ACHN (cell line): ENCODE measurements at places on chromosomes 12 and 14.

GRCh38 chr12:79886917-79887519 lies 47.9 kb downstream of the PPP1R12A start:
- peak; percentile 80 for DNase-seq

DNA sequence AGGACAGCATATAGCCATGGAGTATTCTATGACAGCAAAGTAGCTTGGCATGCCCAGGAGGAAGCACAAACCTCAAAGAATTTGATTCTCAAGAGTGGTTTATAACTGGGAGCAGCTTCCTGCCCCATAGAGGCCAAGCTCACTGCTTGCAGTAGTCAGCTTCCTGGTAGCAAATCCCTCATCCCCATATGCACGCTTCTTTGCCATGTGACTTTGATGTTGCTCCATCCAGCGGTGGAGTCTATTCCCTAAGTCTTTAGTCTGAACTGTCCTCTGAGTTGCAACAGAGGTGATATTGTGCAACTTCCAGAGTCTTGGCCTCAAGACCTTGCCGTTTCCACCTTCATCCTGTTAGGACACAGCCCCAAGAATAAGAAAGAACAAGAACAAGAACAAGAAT lies 996.8 kb upstream of the TMEM132C start:
- DNase-seq, result peak; percentile 27

DNA sequence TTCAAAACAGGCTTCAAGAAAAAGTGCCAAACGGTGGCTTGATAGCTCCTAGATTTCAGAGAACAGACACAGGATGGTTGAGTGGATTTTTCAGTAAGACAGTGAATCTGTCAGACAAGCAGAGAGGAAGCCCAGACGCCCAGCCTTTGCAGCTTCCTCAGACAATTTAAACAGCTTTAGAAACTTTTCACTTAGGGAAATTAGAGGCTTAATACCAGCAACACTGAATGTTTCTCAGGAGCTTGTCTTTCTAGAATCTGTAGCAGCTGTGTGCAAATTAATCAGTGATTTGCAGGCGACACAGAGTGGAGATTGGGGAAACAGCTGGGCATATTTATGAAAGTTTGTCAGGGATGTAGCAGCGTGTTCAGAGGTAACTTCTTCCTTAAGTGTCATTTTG lies 362.1 kb downstream of the GALC start:
- no peak for DNase-seq

DNA sequence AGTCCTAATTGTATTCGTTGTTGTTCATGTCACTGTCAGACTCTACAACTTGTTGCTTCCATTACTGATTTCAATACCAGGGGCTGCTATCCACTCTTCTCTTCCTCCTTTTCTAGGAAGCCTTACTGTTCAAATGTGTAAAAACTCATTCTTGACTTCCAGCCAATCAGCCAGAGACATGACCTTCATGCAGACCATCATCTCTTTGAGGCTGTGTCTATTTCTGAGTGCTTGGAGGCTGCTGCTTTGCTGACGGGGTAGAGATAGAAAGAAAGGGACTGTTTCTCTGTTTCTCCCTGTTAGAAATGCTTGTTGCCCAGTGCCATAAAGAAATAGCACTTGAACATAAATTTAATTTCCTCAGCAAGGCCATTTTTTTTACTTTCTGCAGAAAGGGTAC lies 282.9 kb downstream of the RGS6 start:
- DNase-seq, result no peak

- no peak for DNase-seq
Observed at GRCh38 chr12:18992336-18992735, 137.2 kb upstream of the PLEKHA5 start.

DNA sequence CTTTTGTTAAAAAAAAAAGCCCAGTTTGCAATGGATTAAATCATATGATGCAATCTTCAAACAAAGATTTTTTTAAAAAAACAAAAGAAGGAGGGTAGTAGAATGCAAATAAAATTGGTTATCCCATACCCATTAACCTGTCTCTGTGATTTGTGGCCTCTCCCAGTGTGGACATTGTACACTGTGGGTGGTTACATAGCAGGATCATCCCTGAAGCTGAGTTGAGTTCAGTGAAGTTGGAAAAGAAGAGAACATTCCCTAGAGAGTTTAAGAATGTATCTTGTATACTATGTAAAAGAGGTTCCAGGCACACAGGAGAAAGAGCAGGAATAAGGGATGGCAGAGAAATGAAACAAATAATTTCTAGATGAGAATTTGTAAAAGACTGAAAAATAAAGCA lies 142.4 kb upstream of the SLC16A7 start:
- DNase-seq, result no peak

- DNase-seq, result no peak
Observed at GRCh38 chr12:108043750-108044533, 85.1 kb upstream of the WSCD2 start.

DNA sequence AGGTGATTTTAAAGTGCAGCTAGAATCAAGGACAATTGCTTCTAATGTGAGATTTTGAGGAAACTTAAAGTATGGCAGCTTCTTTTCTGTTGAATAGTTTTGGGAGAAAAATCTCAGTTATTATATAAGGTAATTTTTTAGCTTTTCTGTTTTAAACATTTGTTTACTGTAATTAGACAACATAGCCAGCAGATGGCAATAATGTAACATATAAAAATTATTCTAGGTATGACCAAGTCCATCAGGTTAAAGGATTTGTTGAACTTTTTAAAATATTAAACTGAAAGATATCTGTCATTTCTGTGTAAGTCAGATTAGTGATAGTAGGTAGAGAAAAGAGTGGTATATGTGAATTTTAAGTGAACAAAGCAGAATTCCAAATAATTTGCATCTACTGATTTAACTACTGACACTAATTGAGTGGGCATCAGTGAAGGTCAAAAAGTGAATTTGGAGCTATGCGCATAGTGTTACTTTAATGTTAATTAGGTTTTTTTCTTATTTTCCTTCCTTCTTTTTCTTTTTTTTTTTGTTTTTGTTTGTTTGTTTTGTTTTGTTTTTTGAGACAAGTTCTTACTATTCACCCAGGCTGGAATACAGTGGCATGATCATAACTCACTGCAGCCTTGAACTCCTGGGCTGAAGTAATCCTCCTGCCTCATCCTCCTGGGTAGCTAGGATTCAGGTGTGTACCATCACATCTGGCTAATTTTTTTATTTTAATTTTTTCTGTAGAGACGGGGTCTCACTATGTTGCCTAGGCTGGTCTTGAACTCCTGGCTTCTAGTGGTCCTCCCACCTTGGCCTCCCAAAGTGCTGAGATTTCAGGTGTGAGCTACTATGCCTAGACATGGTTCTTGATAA lies 18.6 kb downstream of the PRORP start:
- peak; percentile 43 for DNase-seq

DNA sequence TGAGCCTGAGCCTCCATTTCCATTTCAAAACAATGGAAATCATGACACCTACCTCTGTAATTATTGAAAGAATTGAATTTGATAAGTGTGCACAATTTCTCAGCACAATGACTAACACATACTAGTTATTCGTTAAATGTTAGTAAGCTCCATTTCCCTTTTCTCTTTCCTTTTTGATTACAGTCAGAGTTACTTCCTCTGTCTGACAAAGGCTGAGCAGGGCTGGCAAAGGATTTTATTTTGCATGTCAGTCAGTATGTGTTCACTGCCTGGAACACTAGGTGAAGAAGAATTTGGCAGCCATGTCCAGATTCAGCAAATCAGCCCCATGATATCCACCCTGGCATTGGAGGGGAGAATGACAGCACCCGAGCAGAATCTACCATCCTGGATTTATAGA lies 12.2 kb upstream of the RHOJ start:
- no peak for DNase-seq

DNA sequence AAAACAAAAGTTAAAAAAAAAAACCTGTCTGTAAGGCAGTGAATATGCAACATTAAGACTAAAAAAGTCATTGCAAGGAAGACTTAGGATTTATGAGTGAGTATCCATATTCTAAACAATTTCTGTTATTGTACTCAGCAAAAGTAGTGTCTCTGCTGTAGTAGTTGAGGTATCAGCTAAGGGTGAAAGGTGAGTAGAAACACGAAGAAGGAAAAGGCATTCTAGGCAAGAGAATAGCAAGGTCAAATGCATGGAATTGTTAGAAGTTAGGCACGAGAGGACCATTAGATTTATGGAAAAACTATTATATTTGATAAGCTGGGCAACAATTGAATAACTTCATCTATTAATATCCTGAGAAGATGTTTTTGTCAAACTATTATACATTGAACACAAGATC lies 1.8 kb downstream of the EID3 start:
- DNase-seq, result no peak

GRCh38 chr12:120814903-120815429 lies 89.2 kb downstream of the SPPL3 start:
- no peak for DNase-seq

DNA sequence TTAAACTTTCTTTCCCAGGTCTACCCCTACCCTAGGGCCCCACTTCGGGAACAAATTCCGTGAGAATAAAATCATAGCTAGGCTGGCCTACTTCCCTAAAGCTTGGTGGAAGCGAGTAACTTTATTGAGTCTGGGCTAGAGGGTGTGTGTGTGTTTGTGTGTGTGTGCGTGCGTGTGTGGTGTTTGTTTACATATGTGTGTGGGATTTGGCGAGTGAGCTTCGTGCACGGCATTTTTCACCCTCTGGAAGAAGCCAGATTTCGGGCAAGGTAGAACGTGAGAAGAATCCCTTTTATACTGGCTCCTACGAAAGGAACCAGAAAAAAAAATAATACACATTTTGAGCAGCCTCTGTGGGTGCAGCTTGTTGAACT lies 7.5 kb upstream of the LHX5 start:
- no peak for DNase-seq

DNA sequence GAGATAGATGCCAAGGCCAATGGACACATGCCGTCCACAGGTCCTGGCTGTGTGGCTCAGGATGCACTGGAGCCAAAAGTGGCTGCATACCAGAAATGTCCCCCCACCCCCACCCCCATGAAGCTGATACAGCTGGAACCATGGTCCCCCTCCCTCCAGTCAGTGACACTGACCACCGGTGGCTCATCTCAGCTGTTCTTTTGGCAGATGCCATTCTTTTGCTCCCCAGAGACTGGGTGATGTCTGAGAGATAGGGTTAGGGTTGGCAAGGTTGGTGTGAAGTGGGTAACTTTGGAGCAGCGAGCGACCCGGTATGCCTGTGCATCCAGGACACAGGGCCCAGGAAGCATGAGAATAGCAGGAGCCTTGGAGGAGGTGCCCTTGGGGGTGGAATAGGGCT lies 285.6 kb downstream of the CACNA1C start:
- DNase-seq, result no peak

DNA sequence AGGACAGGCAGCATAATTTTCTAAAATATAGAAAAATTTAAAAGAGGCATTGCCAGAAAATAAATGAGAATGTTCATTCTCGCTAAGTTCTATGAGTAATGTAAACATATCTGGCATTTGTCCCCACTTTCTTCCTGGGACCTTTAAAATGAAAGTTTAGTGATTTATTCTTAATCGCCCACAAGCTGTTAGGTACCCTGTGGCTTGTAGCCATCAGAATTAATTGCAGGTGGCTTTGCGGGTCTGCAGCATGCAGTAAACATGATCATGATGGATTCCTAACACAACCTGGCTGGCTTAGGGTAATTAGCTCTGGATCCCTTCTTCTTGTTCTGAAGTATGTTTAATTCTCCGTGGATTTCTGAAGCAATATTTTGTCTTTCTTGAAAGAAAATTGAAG lies 103.5 kb upstream of the FRMD6 start:
- DNase-seq, result no peak

DNA sequence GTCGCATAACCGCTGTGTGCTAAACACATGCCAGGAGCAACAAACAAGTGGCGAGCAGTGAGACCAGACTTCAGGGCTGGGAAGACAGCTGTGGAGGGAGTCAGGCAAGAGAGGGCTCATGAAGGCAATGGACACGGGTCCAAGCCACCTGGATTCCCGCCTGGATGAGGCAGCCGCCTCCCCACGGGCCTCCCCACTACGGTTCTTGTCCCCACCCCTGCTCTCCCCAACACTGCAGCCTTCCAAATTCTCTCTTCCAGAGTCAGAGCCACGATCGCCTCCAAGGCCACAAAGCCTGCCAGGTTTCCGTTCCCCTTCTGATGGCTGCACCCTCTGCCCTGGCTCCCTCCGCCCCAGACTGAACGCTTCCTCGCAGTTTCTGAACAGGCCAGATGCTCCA lies 36.1 kb upstream of the PIWIL1 start:
- no peak for DNase-seq

- peak; percentile 16 for DNase-seq
Observed at GRCh38 chr14:103243764-103244737, 90.0 kb upstream of the EIF5 start.

DNA sequence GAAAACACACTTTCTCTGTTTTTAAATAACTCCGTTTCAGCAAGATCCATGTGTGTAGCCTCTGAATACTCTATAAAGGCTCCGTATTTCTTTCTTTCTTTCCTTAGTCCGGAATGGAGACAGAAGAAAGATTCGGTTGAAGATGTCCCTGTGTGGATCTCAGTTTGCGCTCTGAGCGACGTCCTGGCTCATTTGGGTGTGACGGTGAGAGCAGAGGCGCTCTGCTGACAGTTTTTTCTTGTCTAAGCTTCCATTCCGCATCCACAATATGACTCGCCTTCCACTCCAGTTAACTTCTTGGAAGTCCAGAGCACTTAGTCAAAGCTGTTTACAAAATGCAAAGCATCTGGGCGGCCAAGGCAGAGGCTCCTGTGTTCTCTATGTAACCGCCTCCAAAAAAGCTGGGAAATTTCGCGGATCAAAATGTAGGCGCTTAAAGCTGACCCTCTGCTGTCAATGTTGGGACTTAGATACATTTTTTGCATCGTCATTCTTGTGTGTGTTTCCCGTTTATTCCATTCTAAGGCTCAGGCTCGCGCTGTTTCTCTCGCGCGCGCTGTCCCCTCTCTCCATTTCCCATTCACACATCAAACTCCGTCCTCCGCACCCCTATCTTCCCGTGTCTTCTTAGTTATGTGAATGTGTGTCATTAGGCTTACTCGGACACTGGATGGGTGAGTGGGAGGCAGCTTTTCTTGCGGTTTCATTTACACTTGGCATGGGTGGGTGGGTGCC lies 880 bp upstream of the FLRT2 start:
- peak; percentile 25 for DNase-seq

GRCh38 chr12:124681779-124682391 lies 114.5 kb upstream of the NCOR2 start:
- DNase-seq, result no peak

- DNase-seq, result no peak
Observed at GRCh38 chr12:66002812-66003211, 127.7 kb downstream of the LLPH start.

DNA sequence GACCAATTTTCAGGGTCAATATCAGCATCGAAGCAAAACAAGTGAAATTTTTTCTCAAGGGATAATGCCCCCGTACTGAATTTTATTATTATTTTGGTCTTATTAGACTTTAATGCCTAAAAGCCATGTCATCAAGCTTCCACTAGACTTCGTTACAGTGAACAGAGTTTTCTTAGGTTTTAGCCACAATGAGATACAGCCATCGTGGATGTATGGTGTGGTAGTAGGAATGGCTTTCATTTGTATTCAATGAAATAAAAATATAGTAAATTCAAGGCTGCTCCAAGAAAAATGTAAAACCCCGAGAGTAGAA lies 11.7 kb downstream of the TAOK3 start:
- no peak for DNase-seq

- DNase-seq, result no peak
Observed at GRCh38 chr12:105523164-105524057, 192.9 kb downstream of the C12orf75 start.

- DNase-seq, result no peak
Observed at GRCh38 chr14:73594491-73594890, 2.8 kb downstream of the ACOT4 start.
